Activated CD4-positive, CD25-positive, alpha-beta regulatory T cell treated with anti-CD3 and anti-CD28 coated beads, Interleukin-2, amount 50 U/mL, for 24 hours (primary cell): ENCODE measurements at places on chromosomes 7 and 10.
A peak's percentile ranks its signal among the peaks of the same experiment; 100 is the strongest.

DNA sequence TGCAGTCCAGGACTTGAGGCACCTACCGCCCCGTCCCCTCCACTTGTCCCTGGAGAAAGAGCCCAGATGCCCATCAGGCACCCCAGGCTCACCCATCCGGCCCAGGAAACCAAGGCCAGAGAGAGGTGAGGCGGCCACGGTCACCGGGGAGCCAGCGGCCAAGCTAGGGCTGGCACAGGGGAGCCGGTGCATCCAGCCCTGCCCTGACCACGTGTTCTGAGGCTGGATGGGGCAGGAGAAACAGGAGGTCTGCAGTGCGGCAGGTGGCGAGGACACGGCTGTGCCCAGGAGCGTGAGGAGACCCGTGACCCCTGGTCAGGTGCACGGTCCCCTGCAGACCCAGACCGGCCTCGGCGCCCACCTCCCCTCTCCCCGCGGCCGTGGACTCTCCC lies 27.6 kb downstream of the UNCX start:
- ATAC-seq = no peak

DNA sequence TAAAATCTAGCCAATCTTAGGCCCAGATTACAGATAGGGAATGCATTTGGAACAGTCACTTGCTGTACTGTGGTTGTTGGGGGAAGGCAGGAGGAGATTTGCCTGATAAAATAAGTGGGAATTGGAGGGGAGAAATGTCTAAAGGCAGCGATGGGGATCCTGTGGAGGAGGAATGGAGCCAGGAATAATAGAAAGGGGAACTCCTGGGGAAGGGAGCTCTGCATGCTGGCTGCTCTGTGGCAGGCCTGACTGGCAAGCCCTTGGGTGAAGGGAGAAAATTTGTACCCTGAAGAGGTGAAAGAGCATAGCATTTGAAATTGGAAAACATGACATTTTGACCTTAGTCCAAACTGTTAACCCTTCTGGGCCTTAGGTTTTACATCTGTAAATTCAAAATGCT lies 13.7 kb downstream of the MMP21 start:
- no peak for ATAC-seq

DNA sequence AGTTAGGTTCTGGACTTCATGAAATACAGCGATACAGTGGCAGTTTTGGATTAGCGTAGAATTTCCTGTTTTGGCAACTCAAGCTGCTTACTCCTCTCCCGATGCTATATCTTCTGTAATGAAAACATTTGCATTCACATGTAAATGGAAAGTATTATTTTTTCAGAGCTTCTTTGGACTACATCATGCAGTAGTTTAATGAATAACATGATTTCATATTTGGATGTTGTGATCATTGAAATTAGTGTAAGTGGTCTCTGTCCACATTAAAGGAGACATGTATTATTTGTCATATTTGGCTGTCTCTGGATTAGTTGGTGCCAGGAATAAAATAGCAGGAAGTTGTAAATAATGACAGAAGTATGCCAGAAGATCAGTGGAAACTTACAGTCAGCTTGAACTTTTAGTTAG lies 331.6 kb downstream of the GFRA1 start:
- no peak for ATAC-seq

DNA sequence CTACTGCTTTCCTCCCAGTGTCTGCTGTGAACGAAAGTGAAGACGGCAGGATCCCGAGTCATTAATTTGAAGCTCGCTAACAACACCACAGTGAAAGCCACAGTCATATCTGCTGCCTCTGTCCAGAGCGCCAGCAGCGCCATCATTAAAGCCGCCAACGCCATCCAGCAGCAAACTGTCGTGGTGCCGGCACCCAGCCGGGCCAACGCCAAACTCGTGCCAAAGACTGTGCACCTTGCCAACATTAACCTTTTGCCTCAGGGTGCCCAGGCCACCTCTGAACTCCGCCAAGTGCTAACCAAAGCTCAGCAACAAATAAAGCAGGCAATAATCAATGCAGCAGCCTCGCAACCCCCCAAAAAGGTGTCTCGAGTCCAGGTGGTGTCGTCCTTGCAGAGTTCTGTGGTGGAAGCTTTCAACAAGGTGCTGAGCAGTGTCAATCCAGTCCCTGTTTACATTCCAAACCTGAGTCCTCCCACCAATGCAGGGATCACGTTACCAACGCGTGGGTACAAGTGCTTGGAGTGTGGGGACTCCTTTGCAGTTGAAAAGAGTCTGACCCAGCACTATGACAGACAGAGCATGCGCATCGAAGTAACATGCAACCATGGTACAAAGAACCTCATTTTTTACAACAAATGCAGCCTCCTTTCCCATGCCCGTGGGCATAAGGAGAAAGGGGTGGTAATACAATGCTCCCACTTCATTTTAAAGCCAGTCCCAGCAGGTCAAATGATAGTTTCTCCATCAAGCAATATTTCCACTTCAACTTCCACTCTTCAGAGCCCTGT lies 94.8 kb upstream of the KCNMA1 start:
- ATAC-seq = no peak

DNA sequence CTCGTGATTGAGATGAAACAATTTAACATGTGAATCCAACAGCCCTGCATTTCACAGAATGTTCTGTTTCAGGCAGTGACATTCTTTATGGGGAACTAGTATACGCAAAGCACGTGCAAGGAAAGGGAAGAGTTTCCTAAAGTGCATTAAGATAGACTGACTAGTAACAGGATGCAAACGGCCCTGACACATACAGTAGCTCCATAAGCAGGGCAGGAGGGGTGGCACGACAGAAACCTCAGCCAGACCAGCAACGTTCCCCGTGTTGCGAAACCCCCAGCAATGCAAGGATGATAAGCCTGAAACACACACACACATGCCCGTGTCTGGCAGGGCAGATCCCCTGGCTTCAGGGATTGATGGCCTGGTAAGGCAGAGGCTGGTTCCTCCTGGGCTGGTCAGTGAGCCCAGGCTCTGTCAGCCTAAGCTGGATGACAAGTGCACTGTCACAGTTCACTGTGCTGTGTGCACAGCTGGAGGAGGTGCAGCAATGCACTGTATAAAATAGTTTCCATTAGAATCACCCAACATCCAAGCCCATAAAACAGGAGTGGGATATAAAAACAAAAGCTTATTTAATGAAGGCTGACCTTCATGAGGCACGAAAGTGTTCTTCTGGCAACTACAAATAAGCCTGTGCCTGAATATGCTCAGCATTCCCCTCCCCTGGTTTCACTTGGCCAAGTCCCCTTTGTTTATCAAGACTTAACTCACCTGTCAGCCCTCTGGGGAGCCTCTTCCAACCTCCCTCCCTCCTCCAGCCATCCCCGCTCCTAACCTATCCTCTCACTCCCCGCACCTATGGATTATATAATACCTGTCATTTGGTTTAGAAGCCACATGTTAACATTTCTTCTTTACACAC lies 88.8 kb downstream of the GSAP start:
- no peak for ATAC-seq

DNA sequence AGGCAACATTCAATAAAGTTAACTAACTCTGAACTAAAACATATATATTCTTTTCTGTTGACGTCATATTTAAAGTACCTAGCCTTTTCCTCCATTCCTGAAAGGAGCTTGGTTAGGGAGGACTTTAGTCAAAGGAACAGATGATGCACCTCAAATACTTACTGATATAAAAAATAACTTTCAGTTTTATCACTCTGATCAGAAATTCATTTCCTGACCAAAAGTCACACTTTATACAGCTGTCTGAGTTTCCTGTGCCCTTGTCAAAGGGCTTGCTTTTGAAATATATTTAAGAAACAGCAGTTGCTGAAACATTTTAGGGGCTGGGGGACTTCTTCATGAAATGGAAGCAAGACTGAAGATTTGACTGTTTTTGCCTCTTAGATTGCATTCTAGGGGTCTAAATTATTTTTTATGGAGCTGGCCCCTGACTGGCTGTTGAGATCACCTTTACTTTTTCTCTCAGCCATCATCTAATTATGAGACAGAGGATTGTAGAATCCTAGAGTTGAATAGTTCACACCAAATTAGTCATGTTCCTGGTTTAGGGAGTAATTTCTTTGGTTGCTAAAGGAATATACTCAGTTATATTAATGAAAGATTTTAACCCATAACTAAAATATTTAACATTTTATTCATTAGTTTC lies 46.6 kb downstream of the GLCCI1 start:
- ATAC-seq = peak; percentile 79

DNA sequence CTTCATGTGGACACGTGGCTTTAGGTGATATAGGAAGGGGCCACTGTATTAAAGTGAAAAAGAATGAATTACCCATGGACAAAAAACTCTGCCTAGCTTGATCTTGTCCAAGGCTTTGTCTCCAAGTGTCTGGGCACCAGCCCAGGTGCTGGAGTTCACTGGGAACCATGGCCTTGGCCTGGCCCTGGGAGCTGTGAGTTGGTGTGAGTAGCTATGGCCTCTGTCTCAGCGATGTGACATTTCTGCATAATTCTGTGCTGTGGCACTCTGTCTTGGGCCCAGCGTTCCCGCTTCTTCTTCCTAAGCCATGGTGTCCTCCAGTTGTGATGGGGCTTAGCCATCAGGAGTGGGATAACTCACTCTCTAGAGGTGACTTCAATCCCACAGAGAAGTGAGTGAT lies 119.0 kb upstream of the PPP2R2D start:
- no peak for ATAC-seq

DNA sequence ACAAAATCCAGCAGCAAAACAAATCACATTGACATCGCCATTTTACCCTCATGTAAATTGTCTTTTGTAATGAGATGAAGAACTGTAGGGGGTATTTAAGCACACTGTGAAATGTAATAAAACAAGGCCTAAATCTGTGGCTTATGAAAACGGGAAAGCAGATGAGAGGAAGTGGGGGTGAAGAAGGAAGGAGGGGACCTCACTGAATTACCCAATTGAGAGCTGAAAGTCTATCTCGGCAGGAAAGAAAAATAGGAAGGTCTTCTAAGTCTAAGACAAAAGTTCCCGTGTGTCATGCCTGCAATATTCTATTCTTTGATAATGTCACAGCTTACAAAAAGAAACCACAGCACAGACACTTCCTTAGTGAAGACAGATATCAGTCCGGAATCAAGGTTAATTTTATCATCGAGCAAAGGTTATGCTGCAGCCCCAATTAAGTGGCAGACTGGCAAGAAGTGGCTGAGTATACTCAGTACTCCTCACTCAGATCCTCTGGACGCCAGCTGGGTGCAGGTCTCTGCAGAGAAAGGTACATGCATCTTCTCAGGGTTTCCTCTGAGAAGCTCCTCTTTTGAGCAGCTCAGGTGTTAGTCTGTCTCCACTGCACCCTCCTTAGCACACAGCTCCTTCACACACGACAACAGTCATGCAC lies 239.7 kb downstream of the FANK1 start:
- ATAC-seq = peak; percentile 38

- ATAC-seq = no peak
Measured at GRCh38 chr7:5406957-5407945, 16.4 kb downstream of the TNRC18 start.

GRCh38 chr10:27197980-27198620 lies 42.5 kb downstream of the ACBD5 start:
- ATAC-seq = no peak

- no peak for ATAC-seq
Measured at GRCh38 chr10:34931216-34931615, 116.1 kb upstream of the PARD3 start.

DNA sequence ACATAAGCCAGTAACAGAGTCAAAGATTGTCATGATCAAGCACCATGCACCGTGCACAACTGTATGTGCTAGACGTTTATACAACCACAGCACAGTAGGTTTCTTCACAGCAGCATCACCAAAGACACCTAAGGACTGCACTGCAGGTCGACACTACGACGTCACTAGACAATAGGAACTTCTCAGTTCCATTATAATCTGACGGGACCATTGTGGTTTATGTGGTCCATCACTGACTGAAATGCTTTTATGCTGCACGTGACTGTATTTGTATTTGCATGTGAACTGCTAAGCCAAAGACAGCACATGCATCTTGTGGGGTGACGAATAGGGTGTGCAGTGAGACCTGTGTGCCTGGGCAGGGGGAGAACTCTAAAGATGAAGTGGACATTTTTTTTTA lies 164.9 kb downstream of the PARD3 start:
- ATAC-seq = no peak

DNA sequence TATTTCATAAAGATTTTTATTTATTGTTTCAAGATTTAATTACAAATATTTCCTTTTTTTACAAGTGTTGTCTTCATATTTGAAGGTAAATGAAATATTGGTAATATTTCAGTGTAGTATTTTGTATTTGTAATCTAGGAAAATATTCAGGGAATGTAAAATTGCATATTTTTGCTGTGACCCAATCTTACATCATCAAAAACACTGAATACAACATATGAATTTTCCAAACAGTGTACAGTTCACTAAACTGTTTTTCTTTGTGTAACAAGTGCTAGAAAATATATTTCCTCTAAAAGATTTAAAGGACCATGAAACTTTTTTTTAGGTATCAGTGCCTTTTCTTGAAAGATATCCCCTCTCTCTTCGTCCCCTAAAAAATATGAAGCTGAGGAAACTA lies 251.9 kb upstream of the KCND2 start:
- ATAC-seq = no peak

DNA sequence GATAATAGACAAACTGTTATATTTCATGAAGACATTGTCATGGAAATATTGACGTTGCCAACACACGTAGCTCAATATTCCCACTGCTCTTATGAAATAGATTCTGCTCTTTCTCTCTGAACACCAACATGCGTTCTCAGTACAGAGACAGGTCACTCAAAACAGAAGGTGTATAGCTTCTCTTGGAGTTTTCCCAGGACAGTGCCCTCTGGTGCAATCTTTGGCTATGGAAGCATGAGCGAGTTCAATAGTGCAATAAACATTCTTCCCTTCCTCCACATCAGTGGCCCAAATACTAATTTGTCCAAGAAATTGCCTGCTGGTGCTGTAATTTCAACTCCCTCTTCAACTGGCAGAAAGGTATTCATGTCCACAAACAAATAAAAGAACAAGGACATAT lies 145.3 kb downstream of the MAGI2 start:
- no peak for ATAC-seq

GRCh38 chr10:125638555-125638954 lies 44.4 kb downstream of the TEX36 start:
- ATAC-seq = no peak

DNA sequence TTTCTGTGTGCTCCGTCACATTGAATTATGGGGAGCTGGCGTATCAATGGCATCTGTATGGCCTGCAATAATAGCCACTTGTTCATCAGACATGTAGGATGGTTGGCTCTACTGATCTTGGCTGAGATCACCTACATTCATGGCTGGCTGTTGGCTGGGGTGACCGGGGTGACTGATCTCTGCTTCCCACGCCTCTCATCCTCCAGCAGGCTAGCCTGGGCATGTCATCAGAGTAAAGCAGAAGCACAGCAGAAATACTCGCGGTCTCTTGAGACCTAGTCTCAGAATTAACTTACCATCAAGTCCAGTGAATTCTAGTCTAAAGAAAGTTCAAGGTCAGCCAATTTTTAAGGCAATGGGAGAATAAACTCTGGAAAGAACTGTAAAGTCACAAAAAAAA lies 257.7 kb upstream of the GLI3 start:
- ATAC-seq = no peak

- no peak for ATAC-seq
Measured at GRCh38 chr7:50641442-50642405, 76.5 kb upstream of the DDC start.

DNA sequence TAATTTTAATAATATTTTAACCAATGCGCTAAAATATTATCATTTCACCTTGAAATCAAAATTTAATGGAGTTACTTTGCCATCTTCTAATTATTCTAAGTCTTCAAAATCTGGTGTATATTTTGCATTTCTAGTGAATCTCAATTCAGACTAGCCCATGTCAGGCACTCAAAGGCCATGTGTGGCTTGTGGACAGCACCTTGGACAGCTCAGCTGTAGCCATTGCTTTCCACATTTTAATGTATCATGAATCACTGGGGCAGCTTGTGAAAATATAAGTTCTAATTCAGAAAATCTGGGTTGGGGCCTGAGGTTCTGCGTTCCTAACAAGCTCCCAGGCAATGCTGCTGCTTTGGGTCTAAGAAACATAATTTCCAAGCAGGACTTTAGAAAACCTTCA lies 57.2 kb downstream of the MGAM2 start:
- no peak for ATAC-seq
